ENCODE measurements at places on chromosomes 4 and X. TPM values are rescaled to one million over a fixed set of nuclear protein-coding genes. Genes with fewer than 3 reads are reported as not detected.

Gene FGFBP2
- total RNA-seq: not detected

Gene PHF8
- total RNA-seq: 9.8 TPM

Gene CCDC110
- total RNA-seq: 2.1 TPM

Gene SUPT20HL1
- under 0.01 TPM for total RNA-seq

Gene HTR2C
- not detected for total RNA-seq

Gene GLRA3
- 0.13 TPM for total RNA-seq

Gene TMPRSS11A
- total RNA-seq: not detected

Gene ODAPH
- total RNA-seq: not detected

Gene NSG1
- total RNA-seq: 0.26 TPM

Gene XK
- total RNA-seq: 0.13 TPM

Gene XPNPEP2
- not detected for total RNA-seq

Gene PDCL2
- not detected for total RNA-seq

Gene QRFPR
- total RNA-seq: not detected
